ENCODE measurements at places on chromosomes 6 and 20. TPM values are rescaled to one million over a fixed set of nuclear protein-coding genes. Genes with fewer than 3 reads are reported as not detected.
A peak's percentile ranks its signal among the peaks of the same experiment; 100 is the strongest.

GRCh38 chr6:43172104-43173007 lies 1.3 kb downstream of the SRF start:
- peak; percentile 40 for DNase-seq

- no peak for DNase-seq
Measured at GRCh38 chr6:54474898-54475297, 166.7 kb downstream of the TINAG start.

DNA sequence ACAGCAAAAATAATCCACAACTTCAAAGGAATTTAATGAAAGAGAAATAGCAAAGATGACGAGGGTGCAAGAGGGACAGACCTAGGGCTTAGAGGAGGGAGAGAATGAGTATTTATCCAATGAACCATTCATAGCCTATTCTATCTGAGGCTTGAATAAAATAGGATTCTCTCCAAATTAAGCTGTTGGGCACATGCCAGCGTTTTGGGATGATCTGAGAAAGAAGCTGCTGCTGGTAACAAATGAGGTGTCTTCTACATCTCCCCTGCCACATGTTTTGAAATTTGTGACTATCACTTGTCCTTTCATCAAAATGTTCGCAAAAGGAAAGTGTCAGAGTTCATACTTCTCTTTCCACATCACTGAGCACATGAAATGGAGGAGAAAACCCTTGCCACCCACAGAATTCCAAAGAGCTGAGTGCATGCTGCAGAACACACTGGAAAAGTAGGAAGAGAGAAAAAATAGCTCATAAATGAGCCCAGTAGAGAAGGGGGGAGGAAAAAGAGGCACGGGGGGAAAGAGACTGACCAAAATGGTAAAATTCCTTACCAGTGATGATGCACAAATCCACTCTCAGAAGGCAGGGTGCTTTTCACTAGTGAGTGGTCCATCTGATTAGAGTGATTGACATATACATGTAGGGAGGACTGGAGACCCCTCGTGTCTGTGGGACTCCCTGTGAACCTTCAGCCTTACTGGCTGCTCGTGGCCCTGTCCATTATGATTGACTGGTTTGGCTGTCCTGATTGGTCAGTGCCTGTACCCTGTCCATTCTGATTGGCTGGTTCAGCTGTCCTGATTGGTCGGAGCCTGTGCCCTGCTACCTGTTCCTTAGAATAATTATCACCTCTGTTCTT lies 180.5 kb downstream of the OGFRL1 start:
- no peak for DNase-seq

- no peak for DNase-seq
Measured at GRCh38 chr6:43900560-43900915, 130.5 kb downstream of the VEGFA start.

DNA sequence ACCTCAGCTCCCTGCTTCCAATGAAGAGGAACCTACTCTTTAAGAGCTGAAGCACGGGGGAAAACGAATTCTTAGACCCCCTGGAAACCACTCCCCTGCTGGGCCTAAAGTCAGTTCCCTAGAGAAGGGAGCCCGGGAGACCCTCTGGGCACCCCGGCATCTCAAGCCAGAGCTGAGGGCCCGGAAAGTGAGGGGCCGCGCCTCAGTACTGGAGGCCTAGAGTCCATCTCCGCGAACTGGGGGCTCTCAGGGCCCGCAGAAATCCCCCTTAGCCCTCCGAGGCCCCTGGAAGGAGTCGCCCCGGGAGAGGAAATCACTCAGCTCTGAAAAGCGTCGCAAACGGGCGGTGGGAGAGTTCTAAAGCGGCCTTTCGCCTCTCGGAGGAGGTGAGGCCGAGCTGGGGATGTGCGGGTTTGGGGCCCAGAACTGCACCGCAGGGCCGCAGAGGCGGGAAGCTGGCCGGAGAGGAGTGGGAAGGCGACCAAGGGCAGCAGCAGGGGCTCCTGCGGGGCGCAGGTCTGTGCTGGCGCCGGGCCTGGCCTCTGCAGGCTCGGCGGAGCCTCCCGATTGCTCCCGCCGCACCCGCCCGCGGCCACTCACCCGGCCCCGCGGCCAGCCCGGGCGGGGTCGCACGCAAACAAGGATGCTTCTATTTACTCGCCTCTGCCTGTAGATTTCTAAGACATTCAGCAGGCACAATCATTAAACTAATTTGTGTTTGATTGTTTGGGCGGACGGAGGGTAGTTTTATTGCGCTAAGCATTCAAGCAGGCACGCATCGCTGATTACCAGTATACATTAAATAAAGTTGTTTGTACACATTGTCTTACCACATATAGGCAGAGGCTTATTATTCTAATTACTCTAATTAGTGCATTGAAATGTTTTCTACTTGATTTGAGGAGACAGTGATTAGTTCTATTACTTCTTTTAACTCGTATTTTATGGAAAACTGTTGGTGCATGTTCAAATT lies 9.2 kb downstream of the POU3F2 start:
- no peak for DNase-seq

GRCh38 chr6:135228486-135228885 lies 47.4 kb downstream of the MYB start:
- no peak for DNase-seq

- no peak for DNase-seq
Measured at GRCh38 chr20:31515775-31516107, 1.5 kb downstream of the HM13 start.

DNA sequence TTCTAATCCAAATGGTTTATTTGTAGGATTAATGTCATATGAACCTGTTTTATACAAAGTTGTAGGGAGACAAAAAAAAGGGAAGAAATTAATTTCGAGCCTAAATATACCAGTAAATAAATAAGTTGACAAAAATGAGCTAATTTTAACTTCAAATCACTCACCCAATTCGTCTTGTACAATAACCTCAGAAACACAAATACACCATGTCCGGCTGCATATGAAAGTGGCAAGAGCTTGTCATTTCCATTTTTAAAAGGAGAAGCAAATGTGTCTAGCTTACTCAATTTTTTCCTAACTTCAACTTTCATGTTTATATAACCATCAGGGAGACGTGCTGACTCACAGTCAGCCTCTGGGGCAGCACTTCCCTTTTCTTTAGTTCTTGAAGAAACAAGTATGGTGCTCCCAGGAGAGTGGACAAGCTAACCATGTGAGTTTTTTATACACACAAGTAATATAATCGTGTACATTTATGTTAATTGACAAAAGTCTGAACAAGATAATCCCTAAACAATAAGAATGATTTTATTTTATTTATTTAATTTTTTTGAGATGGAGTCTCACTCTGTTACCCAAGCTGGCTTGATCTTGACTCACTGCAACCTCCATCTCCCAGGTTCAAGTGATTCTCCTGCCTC lies 55.5 kb upstream of the SGK1 start:
- DNase-seq: peak; percentile 46

DNA sequence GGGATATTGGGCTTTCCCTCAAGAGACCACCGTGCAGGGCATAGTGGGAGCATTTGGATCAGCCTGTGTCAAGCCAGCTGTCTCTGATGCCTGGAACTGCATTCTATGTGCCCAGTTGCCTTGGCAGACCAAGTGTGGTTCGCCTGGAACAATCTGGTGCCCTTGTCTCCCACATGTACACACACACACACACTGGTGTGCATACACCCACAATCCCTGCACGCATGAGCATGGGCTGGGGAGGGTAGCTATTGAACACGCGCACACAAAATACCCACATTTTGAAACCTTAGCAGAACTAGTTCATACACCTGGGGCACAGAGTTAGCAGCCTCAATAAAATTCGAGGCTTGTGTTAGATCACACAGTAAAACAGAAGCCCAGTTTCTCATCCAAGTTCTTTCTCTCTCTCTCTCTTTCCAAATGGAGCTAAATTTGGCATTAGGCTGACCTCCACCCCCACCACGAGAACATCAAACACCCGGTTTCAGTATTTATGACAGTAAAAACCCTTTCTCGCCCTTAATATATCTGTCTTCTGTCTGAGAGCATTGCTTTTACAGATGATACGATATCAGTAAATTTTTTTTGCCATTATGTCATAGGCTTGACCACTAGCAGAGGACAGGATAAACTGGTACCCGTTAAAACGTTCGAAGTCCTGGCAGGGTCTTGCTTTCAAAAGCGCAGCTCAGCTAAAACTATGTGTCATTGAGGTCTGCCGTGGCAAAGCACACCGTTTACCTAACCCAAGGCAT lies 18.2 kb upstream of the NFATC2 start:
- no peak for DNase-seq

GRCh38 chr20:62141043-62141396 lies 2.2 kb downstream of the PSMA7 start:
- no peak for DNase-seq

DNA sequence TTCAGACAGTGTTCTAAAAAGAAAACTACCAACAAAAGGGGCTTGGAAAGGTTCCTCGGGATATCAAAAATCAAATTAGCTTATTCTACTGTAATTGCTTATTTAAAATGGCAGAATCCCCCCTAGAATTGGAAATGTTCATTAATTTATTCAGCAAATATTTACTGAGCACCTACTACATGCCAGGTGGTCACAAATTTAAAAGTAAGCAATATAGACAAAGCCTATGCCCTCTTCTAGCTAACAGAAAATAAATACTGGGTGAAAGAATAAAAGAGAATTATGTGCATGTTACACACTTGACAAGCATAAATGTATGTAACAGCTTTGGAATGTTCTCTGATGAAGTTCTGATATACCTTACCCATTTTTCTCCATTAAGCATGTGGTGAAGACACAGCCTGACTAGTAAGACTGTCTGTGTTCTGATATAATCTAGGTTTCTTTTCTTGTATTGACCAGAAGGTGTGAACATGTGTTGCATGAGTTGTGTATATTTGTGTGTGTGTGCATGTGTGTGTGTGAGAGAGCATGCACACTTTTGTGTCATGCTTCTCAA lies 606.7 kb upstream of the CITED2 start:
- no peak for DNase-seq

- no peak for DNase-seq
Measured at GRCh38 chr6:80789912-80790570, 683.6 kb downstream of the BCKDHB start.

DNA sequence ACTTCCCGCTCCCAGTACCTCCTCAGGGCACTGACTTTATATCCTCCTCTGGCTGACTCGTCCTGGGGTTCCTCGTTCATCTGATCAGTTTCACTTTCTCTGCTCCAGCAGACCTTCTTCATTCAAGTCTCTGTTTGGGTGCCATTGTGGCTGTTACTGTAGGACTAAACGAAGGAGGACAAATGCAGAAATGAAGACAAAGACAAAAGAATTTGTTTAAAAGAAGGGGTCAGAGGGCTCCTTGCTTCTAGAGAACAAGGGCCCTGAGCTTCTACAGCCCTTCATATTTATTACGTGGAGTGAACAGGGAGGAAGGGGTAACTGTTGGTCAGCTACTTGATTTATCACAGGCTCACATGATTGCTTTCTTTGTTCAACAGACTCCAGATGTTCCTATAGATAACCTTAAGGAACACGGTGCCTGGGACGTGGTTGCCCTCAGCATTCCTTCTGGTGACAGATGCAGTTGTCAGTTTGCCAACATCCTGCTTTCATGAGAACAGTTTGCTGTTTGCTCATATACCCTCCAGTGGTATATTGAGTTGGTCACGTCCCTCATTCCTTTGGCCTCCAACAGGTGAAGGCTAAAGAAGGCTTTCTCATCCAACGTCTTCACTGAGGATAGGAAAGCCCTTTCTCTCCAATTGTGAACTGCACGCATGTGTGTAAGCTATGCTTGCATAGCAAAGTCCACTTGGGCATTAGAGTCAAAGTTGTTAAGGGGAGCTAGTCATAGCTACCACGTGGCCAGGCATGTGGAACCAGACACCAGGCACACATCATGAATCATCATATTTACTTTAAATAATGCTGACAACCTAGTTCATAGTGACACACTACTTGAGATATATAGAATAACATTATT lies 69.1 kb upstream of the BTN3A2 start:
- peak; percentile 75 for DNase-seq

- DNase-seq: no peak
Measured at GRCh38 chr20:5172167-5172601, 45.4 kb downstream of the CDS2 start.

- no peak for DNase-seq
Measured at GRCh38 chr6:127404133-127404532, 55.1 kb downstream of the KIAA0408 start.

GRCh38 chr6:135054226-135054568 lies 425 bp downstream of the HBS1L start:
- no peak for DNase-seq

DNA sequence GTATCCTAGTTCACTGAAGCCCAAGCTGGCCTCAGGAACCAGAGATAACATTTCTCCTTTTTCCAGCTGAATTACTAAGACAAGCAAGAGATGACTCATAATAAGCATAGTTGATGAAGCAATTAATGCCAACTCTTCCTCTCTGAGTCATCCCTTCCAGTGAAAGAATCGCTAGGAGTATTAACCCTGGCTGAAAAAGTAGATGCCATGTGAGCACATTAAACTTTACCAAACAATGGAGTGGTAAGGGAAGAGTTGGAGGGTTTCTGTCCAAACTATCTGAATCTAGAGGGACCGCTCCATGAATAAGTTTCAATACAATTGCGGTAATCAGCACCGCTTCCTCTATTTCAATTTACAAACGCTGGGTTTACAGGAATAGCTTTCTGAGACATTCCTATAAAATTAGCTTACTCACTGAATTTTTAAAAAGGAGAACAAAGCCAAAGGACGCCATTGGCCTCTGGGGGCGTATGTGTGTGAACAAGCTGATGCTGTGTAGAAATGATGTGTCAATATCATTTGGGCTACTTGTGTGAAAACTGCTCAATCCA lies 48.3 kb downstream of the ATXN1 start:
- DNase-seq: peak; percentile 37

GRCh38 chr20:31860390-31861134 lies 9.8 kb downstream of the DUSP15 start:
- no peak for DNase-seq

DNA sequence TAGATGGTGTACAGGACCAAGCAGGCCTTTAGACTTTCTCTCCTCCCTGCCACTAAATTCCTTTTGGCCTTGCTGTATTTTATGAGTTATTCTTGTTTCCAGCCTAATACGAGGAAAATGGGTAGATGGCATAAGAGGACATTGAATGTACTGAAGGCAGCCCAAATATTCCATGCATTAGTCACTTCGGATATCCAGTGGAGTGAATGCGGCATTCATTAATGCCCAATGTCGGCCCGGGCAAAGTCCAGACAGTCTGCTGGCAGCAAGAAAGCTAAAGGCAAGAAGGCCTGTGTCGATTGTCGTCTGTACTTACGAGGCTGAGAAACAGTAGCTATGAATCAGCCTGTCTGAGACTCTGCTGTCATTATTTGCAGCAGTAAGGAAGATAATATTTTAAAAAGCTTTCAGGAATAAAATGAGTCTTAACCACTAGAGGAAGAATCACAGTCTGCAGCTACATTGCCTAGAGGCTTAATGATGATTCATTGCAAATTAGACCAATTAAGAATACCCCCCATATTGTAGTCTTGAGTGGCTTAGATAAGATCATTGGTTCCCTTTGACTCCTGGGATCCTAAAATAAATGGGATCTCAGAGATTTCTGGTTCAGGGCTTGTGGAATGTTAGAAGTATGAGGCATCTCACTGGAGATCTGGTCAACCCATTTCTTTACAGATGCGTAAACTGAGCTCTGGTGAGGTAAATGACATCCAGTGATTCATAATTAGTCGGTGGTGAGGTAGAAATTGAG lies 534.1 kb upstream of the JAG1 start:
- DNase-seq: peak; percentile 87

The CARMIL1 gene
- 38.6 TPM for total RNA-seq

The COL12A1 gene
- 46.8 TPM for total RNA-seq

The GRM1 gene
- total RNA-seq: not detected

The SMLR1 gene
- total RNA-seq: 2.8 TPM

The KHDRBS2 gene
- 1.2 TPM for total RNA-seq

The MYT1 gene
- 0.17 TPM for total RNA-seq

The LRP11 gene
- 50.0 TPM for total RNA-seq

The CYP24A1 gene
- not detected for total RNA-seq

The C20orf202 gene
- total RNA-seq: 0.66 TPM
